Metanephros (tissue), 2 donors: ENCODE measurements at places on chromosomes 4 and X. TPM values are rescaled to one million over a fixed set of nuclear protein-coding genes. Genes with fewer than 3 reads are reported as not detected.

AGTR2 gene
- 93.5 TPM for total RNA-seq

GATA1 gene
- total RNA-seq = 0.58 TPM

IGFBP7 gene
- total RNA-seq = 675 TPM

DDIT4L gene
- 32.2 TPM for total RNA-seq

SYTL4 gene
- 14.3 TPM for total RNA-seq

HEPH gene
- total RNA-seq = 53.5 TPM

TMEM271 gene
- total RNA-seq = 0.06 TPM

N4BP2 gene
- 25.9 TPM for total RNA-seq

KIF4A gene
- total RNA-seq = 7.6 TPM

KDR gene
- total RNA-seq = 67.2 TPM

FMR1NB gene
- total RNA-seq = not detected

ALB gene
- 12.1 TPM for total RNA-seq

SSX4B gene
- total RNA-seq = not detected

NUDT11 gene
- total RNA-seq = 7.1 TPM

REELD1 gene
- 0.35 TPM for total RNA-seq

NCBP2L gene
- not detected for total RNA-seq

MAGEB2 gene
- not detected for total RNA-seq

GALNTL6 gene
- 1.9 TPM for total RNA-seq

GPM6B gene
- 15.9 TPM for total RNA-seq

TDO2 gene
- 2.7 TPM for total RNA-seq

ARMCX4 gene
- 16.4 TPM for total RNA-seq

ACOT9 gene
- total RNA-seq = 45.3 TPM

TMEM33 gene
- total RNA-seq = 68.5 TPM

RNF175 gene
- 4.7 TPM for total RNA-seq

C4orf51 gene
- total RNA-seq = not detected

FREM3 gene
- total RNA-seq = 0.12 TPM

TNIP3 gene
- total RNA-seq = 1.5 TPM

PDZD4 gene
- 10.6 TPM for total RNA-seq

TRIM2 gene
- total RNA-seq = 113 TPM

SPANXN3 gene
- total RNA-seq = not detected

MAGEC2 gene
- not detected for total RNA-seq

ELF2 gene
- total RNA-seq = 67.7 TPM

TRPC5OS gene
- total RNA-seq = not detected

ATRX gene
- 108 TPM for total RNA-seq

MSX1 gene
- 0.82 TPM for total RNA-seq

CLDN2 gene
- 16.3 TPM for total RNA-seq

RPS6KA6 gene
- total RNA-seq = 10.8 TPM

TEX28 gene
- not detected for total RNA-seq
